Thoracic aorta (tissue), 2 donors: ENCODE measurements at places on chromosomes 1 and 21. TPM values are rescaled to one million over a fixed set of nuclear protein-coding genes. Genes with fewer than 3 reads are reported as not detected.

- no peaks in the 10 kb centered on the region for H3K4me1 ChIP-seq
- H3K36me3 ChIP-seq = no peaks in the 10 kb centered on the region
- H3K27ac ChIP-seq = no peak overlapping the region
- no peak for DNase-seq
- H3K4me3 ChIP-seq = no peak overlapping the region
Measured at GRCh38 chr1:37037690-37038089, 3.4 kb upstream of the GRIK3 start.

DNA sequence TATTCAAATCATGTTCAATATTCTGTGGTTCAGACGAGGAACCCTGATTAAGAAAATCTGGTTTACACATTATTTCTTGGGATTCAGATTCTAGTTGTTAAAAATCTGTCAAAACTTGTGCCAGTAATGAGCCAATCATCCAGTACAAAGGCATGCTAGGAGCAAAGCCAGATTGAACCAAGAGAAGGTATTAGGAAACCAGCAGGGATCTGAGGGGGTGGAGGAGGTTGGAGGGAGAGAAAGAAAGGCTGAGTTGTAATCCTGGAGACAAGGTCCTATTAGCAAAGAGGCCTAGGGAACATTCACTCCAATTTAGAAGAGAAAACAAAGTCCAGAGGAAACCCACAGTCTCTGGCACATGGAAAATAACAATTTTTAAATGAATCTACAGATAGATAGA is 352.9 kb downstream of the LTN1 start:
- H3K27me3 ChIP-seq = no peaks in the 10 kb centered on the region
- H3K4me3 ChIP-seq = no peak overlapping the region
- DNase-seq = no peak

DNA sequence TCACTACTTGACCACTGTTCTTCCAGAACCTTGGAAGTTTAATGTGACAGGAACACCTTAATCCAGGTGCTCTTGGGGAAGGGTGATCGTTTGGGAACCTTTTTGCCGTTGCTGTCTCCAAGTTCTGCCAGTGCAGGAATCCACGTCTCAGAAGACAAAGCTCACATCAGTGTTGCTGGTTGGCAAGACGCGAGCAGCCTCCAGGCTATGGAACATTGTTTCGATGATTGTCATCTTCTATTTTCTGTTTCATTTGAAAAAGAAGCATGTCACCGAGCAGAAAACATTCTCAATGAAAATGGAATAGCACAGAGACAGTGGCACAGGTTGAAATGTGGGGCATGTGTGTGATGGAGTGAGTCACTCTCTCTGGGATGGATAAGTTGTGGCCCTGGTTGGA is 11.7 kb downstream of the STUM start:
- DNase-seq = no peak
- H3K27ac ChIP-seq = no peak overlapping the region
- H3K4me1 ChIP-seq = peaks cover 3% of the 10 kb centered on the region
- no peaks in the 10 kb centered on the region for H3K27me3 ChIP-seq
- H3K36me3 ChIP-seq = no peaks in the 10 kb centered on the region

DNA sequence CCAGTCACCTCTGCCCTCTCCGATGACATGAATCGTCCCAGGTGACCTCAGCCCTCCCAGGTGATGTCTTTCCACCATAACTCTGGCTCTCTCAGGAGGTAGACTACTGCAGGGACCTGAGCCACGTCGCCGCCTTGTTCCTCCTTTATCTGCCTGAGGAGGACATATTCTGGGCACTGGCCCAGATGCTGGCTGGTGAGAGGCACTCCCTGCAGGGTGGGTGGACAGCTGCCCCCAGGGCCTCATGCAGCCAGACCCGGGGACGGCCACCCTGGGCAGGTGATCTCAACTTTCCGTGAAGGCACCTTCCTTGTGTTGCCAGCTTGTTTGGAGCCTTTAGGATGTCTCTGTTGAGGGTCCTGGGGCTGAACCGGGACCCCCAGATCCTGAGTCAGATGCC is 13.9 kb upstream of the ZBTB17 start:
- no peak overlapping the region for H3K4me3 ChIP-seq
- H3K4me1 ChIP-seq = no peaks in the 10 kb centered on the region

DNA sequence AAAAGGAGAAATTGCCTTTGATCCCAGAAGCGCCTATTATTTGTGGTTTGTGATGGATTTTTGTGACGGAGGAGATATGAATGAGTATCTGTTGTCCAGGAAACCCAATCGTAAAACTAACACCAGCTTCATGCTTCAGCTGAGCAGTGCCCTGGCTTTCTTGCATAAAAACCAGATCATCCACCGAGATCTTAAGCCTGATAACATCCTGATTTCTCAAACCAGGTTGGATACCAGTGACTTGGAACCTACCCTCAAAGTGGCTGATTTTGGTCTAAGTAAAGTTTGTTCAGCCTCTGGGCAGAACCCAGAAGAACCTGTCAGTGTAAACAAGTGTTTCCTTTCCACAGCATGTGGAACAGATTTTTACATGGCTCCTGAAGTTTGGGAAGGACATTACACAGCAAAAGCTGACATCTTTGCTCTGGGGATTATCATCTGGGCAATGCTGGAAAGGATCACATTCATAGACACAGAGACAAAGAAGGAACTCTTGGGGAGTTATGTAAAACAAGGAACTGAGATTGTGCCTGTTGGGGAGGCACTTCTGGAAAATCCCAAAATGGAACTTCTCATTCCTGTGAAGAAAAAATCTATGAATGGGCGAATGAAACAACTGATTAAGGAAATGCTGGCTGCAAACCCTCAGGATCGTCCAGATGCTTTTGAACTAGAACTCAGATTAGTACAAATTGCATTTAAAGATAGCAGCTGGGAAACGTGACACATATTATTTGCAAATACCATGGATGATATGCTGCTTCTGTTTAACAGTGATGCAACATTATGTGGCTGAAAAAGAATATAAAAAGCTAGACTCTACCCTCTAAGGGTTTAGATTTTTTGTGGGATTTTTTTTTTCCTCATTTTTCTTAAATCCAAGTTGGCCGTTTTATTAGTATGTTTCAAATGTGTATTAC is 10.5 kb downstream of the PDIK1L start:
- peaks cover 7% of the 10 kb centered on the region for H3K4me1 ChIP-seq
- H3K27me3 ChIP-seq = no peaks in the 10 kb centered on the region
- DNase-seq = no peak

DNA sequence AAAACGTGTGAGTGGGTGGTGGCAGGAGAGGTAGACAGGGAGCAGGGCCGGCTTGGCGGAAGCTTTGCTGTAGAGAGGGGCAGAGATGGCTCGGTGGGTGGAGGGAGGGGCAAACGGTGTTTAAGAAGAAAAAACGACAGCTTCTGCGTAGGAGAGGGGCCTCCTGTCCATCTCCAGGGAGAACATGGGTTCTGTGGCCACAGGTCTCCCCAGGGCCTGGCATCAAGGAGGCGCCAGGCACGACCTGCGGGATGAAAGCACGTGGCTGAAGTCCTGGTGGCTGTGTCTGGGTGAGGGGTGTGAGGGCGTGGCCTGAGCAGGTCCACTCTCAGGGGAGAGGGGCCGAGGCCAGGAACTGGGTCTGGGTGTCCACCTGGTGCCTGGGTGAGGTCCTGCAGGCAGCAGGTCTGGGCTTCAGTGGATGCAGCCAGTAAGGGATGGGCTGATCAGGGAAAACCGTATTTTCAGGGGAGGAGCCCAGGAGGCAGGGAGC is 940 bp upstream of the PRKCZ start:
- H3K27me3 ChIP-seq = no peaks in the 10 kb centered on the region
- no peak overlapping the region for H3K27ac ChIP-seq
- DNase-seq = no peak
- H3K4me1 ChIP-seq = no peaks in the 10 kb centered on the region
- no peaks in the 10 kb centered on the region for H3K36me3 ChIP-seq

- no peak for DNase-seq
- peak overlapping the region; percentile 96 for H3K27ac ChIP-seq
- H3K4me1 ChIP-seq = peaks cover 38% of the 10 kb centered on the region
- peak overlapping the region; percentile 93 for H3K4me3 ChIP-seq
- H3K36me3 ChIP-seq = no peaks in the 10 kb centered on the region
Measured at GRCh38 chr1:183635099-183635605, 431 bp downstream of the ARPC5 start.

DNA sequence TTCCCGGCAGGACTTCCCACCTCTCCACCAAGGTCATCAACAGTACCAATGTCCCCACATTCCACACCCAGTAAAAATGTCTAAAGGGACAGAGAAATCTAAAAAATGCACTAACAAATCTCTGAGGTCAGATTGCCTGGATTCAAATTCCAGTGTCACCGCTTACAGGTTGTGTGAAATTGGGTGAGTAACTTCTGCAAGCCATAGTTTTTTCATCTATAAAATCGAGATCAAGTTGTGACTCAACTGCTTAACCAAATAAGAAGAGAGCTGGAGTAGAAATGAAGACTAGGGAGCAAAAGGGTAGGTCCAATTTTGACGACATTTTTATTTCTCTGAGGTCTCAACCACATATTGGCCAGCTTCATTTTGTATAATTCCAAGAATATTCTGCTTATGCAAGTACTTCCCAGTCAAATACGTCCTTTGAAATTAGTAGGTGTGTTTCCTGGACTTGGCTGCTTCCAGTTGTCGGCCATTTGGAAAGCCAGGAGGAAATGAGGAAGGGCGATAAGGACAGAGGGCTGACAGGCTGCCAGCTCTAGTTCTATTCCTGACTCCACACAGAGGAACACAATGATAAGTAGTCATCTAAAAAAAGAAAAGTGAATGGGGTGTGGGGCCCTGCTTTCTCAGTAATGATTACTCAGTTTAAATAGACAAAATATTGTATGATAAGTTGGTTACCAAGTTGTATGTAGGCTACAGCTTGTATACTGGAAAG is 57.7 kb upstream of the ZC3H11B start:
- no peak overlapping the region for H3K4me3 ChIP-seq
- no peak overlapping the region for H3K27ac ChIP-seq
- no peaks in the 10 kb centered on the region for H3K4me1 ChIP-seq
- H3K36me3 ChIP-seq = no peaks in the 10 kb centered on the region
- H3K27me3 ChIP-seq = no peaks in the 10 kb centered on the region
- no peak for DNase-seq

- no peak overlapping the region for H3K27ac ChIP-seq
- DNase-seq = no peak
- H3K27me3 ChIP-seq = no peaks in the 10 kb centered on the region
- peak overlapping the region; percentile 76 for H3K4me3 ChIP-seq
- no peaks in the 10 kb centered on the region for H3K36me3 ChIP-seq
Measured at GRCh38 chr1:26529405-26529654, 231 bp upstream of the RPS6KA1 start.

- no peaks in the 10 kb centered on the region for H3K4me1 ChIP-seq
- no peak for DNase-seq
- H3K4me3 ChIP-seq = no peak overlapping the region
- no peaks in the 10 kb centered on the region for H3K36me3 ChIP-seq
- H3K27ac ChIP-seq = no peak overlapping the region
Measured at GRCh38 chr1:244265507-244265906, 186.2 kb downstream of the ADSS2 start.

- DNase-seq = no peak
- no peak overlapping the region for H3K4me3 ChIP-seq
- H3K36me3 ChIP-seq = no peaks in the 10 kb centered on the region
- no peak overlapping the region for H3K27ac ChIP-seq
Measured at GRCh38 chr1:218809625-218810024, 364.1 kb upstream of the LYPLAL1 start.

- no peak overlapping the region for H3K4me3 ChIP-seq
- no peaks in the 10 kb centered on the region for H3K27me3 ChIP-seq
- no peak for DNase-seq
- H3K36me3 ChIP-seq = no peaks in the 10 kb centered on the region
- H3K27ac ChIP-seq = no peak overlapping the region
Measured at GRCh38 chr1:182330303-182330702, 61.3 kb downstream of the GLUL start.

GRCh38 chr1:66251546-66251945 is 282.4 kb upstream of the SGIP1 start:
- no peak overlapping the region for H3K4me3 ChIP-seq
- H3K36me3 ChIP-seq = no peaks in the 10 kb centered on the region
- H3K4me1 ChIP-seq = peaks cover 8% of the 10 kb centered on the region
- H3K27me3 ChIP-seq = no peaks in the 10 kb centered on the region

DNA sequence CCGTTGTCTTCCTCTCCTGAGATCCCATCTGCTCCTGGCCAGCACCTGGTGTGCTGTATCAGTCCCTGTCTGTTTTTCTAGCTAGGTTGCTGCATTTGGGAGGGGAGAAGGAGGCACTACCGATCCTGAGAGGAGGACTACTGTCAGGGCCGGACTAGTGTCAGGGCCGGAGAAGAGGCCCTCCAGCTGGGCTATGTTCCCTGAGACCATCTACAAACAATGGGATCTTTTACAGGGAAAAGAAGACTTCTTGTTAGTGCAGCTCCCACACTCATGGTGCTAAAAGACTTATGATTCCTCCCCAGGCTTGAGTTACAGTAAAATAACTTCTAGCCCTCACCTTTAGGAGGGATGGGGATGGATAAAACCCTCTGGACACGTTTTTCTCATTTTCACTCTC is 141.0 kb upstream of the TNR start:
- H3K4me1 ChIP-seq = peaks cover 67% of the 10 kb centered on the region
- H3K36me3 ChIP-seq = no peaks in the 10 kb centered on the region
- peak overlapping the region; percentile 83 for H3K27ac ChIP-seq
- H3K4me3 ChIP-seq = no peak overlapping the region

DNA sequence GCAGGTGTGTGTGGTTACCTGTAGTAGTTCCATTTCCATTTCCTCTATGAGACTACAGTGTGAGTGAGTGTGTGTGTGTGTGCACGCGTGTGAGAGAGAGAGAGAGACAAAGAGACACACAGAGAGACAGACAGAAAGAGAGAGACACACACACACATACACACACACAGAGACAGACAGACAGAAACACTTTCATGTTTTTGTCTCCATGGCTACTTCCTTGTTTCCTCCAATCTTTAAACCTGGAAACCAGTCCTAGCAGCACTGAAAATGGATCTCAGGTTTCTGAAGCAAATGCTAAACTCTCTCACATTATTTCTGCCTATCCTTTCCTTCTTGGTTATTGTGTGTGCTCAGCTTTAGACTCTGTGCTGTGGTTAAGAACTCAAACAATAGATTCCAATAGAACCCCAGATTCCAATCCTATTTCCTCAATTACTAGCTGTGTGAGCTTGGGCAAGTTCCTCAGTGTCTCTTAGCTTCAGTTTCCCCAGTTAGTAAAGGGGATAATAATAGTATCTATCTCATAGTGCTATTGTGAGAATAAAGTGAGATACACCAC is 22.4 kb upstream of the ABCD3 start:
- no peaks in the 10 kb centered on the region for H3K4me1 ChIP-seq
- H3K4me3 ChIP-seq = no peak overlapping the region
- no peak for DNase-seq

DNA sequence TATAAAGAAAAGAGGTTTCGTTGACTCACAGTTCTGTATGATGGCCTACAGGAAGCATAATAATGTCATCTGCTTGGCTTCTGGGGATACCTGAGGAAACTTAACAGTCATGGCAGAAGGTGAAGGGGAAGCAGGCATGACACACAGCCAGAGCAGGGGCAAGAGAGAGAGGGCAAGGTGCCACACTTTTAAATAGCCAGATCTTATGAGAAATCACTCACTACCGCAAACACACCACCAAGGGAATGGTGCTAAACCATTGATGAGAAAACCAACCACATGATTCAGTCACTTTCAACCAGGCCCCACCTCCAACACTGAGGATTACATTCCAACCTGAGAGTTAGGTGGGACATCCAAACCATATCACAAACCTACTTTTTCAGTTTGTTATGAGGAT is 245.9 kb upstream of the SGIP1 start:
- no peak overlapping the region for H3K4me3 ChIP-seq
- H3K36me3 ChIP-seq = no peaks in the 10 kb centered on the region
- H3K27ac ChIP-seq = no peak overlapping the region
- no peaks in the 10 kb centered on the region for H3K4me1 ChIP-seq

The NEK2 gene
- not detected for total RNA-seq

The SLC25A34 gene
- 2.4 TPM for total RNA-seq

The CFAP107 gene
- total RNA-seq = not detected

The RSPH1 gene
- not detected for total RNA-seq

The MXRA8 gene
- 326 TPM for total RNA-seq
